ENCODE measurements at places on chromosomes 1 and 21.

DNA sequence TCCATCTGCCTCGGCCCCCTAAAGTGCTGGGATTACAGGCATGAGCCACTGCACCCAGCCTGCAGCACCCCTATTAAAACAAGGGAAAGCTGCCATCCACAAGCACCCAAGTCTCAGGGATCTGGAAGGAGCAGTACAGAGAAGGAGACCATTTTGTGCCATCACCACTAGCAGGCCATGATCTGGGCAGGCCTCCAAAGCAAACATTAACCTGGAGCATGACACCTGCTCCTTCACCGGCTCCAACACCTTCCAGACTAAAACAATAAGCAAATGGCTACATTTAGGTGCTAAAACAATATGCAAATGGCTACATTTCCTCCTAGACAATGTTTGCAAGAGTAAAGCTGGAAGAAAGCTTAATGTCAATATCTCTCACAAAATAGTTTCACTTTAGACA lies 16.7 kb downstream of the MEAF6 start:
- DNase-seq, result peak; percentile 91

GRCh38 chr1:97570691-97571090 lies 350.1 kb downstream of the DPYD start:
- DNase-seq, result no peak

GRCh38 chr1:186930238-186930637 lies 101.5 kb downstream of the PLA2G4A start:
- DNase-seq, result no peak

GRCh38 chr1:113928187-113928930 lies 765 bp upstream of the HIPK1 start:
- peak; percentile 53 for DNase-seq

GRCh38 chr1:108152782-108153222 lies 47.3 kb downstream of the SLC25A24 start:
- DNase-seq, result no peak

DNA sequence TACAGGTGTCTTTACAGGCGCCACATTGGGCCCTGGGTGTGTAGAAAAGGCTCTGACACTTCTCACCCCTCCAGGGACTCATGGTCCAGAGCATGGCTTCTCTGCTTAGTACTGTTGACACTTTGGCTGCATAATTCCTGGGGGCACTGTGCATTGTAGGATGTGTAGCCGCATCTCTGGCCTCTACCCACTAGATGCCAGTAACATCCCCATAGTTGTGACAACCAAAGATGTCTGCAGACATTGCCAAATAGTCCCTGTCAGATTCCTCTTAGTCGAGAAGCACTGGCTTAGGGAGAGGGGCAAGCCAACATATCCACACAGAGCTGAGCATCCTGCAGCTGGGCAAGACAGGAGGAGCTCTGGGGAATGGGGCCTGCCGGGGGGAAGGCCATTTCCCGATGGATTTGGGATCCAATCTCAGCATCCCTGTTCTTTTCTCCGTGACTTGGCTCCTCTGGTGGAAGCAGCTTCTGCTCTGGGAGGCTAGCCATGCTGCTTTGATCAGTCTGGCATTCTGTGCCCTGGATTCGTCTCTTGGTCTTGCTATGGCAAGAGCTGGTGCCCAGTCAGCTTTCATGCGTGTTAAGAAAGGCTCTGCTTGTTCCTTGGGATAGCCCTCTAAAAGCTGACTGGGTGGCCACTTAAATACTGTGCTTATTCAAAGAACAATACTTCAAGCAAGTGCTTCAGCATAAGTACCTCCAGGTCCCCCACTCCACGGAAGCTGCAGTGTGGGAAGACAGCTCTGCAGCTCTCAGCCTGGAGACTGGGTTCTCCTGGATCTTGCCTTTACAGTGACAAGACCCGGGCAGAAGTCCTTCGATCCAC lies 38.3 kb upstream of the SCMH1 start:
- DNase-seq, result no peak

DNA sequence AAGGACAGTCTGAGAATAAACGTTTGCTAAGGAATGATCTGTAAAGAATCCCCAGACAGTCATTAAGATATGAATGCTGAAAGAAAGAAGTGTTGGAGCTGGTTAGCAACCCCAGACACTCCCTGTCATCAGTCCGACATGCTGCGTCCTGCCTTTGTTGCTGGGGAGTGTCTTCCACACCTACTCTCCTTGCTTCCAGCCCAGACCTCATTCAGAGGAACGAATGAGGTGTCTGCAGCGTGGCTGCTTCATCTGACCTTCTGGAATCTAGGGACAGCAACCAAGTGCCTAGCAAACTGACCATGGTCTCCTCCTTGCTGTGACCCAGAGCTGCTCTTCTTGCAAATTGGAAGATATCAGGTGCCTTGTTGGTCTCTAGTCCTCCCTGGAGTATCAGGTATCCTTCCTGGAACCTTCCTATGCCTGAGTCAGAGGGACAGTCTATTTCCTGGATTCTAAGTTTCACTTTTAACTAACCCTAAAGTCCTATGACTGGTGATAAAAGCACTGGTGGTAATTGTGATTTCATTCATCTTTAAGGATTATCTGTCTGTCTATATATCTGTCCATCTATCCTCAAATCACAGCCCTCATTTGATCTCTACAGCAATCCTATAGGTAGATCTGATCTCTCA lies 45.3 kb downstream of the NFASC start:
- no peak for DNase-seq

DNA sequence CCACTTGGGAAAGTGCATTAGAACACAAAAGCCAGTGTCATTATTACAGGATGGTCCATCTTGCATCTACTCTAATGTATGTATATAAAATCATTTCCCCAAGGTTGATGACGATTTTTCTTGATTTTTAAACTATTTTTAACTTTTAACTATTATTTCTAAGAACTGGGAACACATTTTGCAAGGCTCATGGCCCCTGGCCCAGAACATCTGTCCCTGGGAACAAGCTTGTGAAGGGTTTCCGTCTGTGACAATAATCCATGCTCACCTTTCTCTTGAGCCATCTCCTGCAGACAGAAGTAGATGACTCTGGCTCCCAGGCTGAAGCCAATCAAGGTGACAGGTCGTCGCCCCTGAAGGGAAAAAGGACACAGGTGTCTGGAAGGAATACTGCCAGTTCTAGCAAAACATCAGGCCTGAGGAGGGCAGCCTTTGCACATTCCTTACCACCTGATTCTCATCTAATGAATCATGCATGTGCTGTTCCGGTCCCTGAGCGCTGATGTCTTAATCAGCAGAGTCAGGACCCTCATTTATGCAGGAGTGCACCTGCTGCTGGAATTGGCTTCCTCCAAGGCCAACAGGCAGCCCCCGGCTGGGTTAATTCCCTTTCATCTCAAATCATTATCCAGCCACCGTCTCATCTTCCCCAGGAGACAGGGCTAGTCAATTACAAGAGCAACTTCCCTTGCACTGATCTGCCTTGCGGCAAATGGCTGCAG lies 62.5 kb downstream of the TMCO4 start:
- peak; percentile 6 for DNase-seq

- DNase-seq, result no peak
Observed at GRCh38 chr21:15437883-15438282, 291.9 kb upstream of the USP25 start.

- no peak for DNase-seq
Observed at GRCh38 chr1:229068270-229068987, 202.5 kb upstream of the RAB4A start.

- DNase-seq, result no peak
Observed at GRCh38 chr1:204627436-204627835, 58.1 kb downstream of the LRRN2 start.

GRCh38 chr1:31394584-31395193 lies 18.3 kb upstream of the SERINC2 start:
- peak; percentile 94 for DNase-seq

GRCh38 chr1:234478152-234478480 lies 863 bp downstream of the TARBP1 start:
- peak; percentile 57 for DNase-seq

GRCh38 chr21:36323032-36323431 lies 3.0 kb downstream of the MORC3 start:
- no peak for DNase-seq

- no peak for DNase-seq
Observed at GRCh38 chr1:235087906-235088305, 40.7 kb downstream of the TOMM20 start.

GRCh38 chr21:34916446-34916845 lies 132.7 kb downstream of the RUNX1 start:
- DNase-seq, result no peak

DNA sequence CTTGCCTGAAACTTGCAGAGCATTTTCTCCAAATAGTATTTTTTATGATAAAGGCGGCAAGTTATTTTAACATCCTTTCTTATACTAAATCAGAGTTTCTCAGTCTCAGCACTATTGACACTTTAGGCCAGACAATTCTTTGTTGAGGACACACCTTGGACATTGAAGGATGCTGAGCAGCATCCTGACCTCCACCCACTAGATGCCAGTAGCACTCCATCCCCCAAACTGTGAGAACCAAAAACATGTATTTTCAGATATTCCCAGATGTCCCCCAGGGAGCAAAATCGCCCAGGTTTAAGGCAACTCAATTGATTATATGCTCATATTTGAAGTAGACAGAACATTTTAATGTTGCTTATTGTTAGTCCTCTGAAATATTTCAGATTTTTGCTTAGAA lies 299.4 kb downstream of the ZP4 start:
- DNase-seq, result no peak

DNA sequence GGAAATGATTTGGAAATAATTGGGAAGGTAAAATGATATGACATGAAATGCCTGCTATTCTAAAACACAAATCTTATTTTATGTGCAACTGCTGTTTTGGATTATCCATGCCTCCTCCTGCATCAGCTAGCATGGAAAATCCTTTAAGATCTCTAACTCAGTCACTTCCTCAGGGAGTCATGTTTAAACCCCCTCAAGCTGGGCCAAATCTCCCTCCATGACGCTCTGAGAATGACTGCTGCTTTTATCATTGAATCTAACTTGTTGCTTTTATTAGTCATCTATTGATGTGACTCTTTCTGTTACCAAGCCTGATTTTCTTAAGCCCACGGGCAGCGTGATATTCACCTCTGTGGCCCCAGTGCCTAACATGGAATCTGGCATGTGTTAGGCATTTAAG lies 324.8 kb downstream of the DISC1 start:
- DNase-seq, result peak; percentile 21

GRCh38 chr1:208183977-208184911 lies 59.9 kb downstream of the PLXNA2 start:
- DNase-seq, result peak; percentile 11

- peak; percentile 67 for DNase-seq
Observed at GRCh38 chr1:43868741-43869067, 64.9 kb upstream of the ARTN start.

- DNase-seq, result no peak
Observed at GRCh38 chr21:34933609-34934335, 115.3 kb downstream of the RUNX1 start.

DNA sequence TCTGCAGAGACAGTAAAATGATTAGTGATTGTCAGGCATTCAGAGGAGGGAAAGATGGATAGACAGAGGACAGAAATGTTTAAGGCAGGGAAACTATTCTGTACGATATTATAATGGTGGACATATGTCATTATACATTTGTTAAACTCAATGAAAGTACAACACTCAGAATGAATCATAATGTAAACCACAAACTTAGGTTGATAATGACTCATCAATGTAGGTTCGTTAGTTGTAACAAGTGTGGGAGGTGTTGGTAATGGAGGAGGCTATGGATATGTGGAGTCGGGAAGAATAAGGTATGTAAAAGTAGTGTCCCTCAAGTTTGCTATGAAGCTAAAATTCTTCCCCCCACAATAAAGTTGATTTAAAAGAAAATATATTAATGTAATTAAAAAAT lies 455.0 kb downstream of the BRINP3 start:
- no peak for DNase-seq

GRCh38 chr1:17658837-17659236 lies 96.3 kb upstream of the ACTL8 start:
- DNase-seq, result no peak

- no peak for DNase-seq
Observed at GRCh38 chr1:212600980-212601379, 7.6 kb upstream of the ATF3 start.

GRCh38 chr1:241063276-241063675 lies 293.7 kb downstream of the RGS7 start:
- no peak for DNase-seq

GRCh38 chr1:220914283-220915116 lies 35.3 kb downstream of the HLX start:
- no peak for DNase-seq

DNA sequence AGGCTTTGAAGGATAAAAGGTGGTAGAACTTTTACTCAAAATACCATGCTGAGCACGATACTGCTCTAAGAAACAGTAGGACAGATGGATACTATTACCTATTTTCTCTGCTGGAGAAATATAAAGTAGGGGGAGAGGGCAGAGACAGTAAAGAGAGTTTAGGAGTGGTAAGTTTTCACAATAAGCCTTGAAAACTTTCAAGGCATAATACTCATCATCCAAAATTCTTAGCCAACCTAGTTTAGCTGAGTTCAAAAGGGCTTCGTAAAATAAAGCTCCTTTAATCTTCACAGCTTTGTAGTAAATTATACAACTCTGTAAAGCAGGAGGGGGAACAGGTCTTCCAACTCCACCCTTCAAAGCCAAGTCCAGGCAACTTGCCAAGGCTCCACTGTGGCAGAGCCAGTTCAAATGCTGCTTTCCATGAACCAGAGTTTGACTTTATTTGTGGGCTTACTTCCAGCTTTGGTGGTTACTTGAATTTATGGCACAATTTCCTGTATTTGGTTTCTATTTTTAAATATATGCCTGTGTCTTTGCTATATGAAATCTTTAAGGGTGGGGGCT lies 15.5 kb downstream of the TEX38 start:
- no peak for DNase-seq

DNA sequence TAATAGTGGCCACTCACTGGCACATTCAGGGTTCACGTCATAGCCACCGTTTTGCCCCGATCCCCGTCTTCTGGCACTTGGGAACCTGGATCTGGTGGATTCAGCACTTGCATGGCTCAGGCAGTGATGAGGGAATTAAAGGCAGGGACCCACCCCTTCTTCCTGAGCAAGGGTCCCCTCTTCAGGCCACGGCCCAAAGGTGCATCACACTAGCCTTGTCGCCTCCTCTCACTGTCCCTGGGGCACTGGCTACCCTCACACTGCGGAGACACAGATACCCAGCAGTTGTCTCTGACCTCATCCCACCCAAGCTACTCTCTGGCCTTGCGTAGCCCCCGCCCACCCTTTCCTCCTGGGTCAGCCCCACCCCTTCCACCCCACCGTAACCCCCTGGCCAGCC lies 19.9 kb upstream of the LDLRAP1 start:
- no peak for DNase-seq

GRCh38 chr1:112904071-112904830 lies 51.7 kb downstream of the SLC16A1 start:
- no peak for DNase-seq

DNA sequence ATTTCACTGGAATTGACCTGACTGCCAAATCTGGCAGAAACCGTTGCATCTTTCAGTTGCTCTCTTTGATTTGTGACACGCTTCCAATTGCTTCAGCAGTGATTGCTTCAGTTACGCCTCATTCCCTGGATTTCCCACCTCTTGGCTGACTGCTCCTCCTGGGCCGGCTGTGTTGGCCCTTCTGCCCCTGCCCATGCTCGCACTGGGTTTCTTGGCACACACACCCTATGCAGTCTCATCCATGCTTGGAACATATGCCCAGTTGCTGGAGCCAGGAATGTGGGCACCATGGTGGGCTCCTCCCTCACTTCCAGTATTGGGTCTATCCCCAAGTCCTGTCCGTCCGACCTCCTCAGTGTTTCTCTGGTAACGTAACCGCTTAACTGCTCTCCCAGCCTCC lies 2.2 kb upstream of the ZBTB21 start:
- no peak for DNase-seq
